Activated naive CD4-positive, alpha-beta T cell treated with anti-CD3 and anti-CD28 coated beads, Interleukin-2, amount 50 U/mL, for 16 hours (primary cell): ENCODE measurements at places on chromosomes 12 and 14.

DNA sequence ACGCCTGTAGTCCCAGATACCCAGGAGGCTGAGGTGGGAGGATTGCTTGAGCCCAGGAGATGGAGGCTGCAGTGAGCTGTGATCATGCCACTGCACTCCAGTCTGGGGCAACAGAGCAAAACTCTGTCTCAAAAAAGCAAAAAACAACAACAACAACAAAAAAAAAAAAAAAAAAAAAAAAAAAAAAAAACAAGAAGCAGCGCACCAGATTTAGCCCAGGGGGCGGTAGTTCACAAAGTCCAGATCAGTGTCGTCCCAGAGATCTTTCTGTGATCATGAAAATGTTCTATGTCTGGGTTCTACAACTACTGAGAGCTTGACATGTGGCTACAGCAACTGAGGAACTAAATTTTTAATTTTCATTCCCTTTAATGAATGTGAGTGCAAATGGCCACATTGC, 27.4 kb downstream of the OAS2 start:
- no peak for DNase-seq

- DNase-seq: no peak
Observed at GRCh38 chr14:61565836-61566536, 129.3 kb upstream of the HIF1A start.

DNA sequence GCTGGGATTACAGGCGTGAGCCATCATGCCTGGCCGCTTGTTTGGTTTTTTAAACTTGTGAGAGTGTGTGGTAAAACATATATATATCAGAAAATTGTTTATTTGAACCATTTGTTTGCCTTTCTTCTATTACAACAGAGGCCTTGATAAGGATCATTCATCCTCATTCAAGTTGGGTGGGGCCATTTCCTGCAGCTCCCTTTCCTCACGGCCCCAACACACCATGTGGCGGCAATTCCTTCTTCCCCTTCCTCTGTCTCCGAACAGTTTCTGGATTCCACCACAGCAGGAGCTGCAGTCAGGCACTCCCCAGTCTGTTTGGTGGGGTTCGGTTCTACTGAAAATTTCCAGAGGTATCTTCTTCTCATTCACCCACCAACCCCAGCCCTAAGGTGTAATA, 42.0 kb upstream of the RASSF3 start:
- DNase-seq: no peak

DNA sequence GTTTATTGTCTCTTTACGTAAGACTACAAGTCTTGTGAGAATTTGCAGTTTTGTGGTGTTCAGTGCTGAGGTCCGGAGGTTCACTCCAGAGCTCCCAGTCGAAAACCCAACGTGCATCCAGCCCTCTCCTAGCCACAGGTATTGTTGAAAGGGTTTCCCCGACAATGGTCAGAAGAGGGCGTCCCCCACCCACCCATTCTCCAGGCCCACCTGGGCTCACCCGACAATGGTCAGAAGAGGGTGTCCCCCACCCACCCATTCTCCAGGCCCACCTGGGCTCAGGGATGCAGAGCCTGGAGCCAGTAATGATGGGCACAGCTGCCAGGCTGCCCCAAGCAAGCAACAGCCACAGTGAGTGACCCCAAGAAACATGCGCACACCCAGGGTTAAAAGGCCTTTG, 126.8 kb upstream of the EVL start:
- DNase-seq: no peak

DNA sequence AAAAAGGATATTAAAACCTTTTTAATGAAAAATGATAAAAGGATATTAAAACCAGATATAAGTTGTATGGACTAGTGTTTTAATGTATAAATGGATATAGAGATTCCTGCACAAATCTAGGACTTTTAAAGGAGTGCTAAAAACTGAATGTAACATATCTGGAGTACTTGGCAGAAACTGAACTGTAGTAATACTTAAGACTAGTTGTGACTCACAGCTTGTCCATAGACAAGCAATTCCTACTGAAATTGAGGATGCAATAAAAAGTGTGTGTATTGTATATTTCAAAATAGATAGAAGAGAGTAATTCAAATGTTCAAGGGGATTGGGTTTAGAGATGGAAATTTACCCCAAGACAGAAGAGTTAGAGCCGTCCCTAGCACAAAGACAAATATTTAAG, 59.6 kb downstream of the FBXO33 start:
- DNase-seq: no peak

GRCh38 chr12:6074427-6074826, 50.0 kb downstream of the VWF start:
- no peak for DNase-seq

GRCh38 chr14:21105095-21105494, 4.2 kb downstream of the TMEM253 start:
- no peak for DNase-seq
